ENCODE measurements at places on chromosomes 3 and 15. TPM values are rescaled to one million over a fixed set of nuclear protein-coding genes. Genes with fewer than 3 reads are reported as not detected.

- no peak for DNase-seq
Observed at GRCh38 chr3:30245858-30246622, 360.4 kb upstream of the TGFBR2 start.

GRCh38 chr3:37577697-37578096 is 284.0 kb upstream of the CTDSPL start:
- DNase-seq = no peak

DNA sequence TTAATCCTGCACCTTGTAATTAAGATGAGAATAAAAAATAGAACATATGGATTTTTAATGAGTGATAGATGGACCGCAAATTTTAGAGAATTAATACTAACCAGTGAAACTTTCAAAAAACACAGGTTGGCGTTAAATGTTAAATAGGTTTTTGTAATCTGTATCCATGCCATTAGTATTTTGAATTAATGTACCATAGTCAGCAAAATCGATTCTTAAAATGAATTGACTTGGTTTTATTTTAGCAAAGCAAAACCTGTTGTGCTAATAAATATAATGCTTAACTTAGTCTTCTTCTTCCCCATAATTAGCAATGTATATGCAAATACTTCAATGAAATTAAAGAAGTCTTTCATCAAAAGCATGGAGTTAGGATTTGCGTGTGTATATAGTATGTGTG is 63.1 kb downstream of the EPHA6 start:
- DNase-seq = no peak

GRCh38 chr3:172980849-172981248 is 160.2 kb downstream of the SPATA16 start:
- no peak for DNase-seq

DNA sequence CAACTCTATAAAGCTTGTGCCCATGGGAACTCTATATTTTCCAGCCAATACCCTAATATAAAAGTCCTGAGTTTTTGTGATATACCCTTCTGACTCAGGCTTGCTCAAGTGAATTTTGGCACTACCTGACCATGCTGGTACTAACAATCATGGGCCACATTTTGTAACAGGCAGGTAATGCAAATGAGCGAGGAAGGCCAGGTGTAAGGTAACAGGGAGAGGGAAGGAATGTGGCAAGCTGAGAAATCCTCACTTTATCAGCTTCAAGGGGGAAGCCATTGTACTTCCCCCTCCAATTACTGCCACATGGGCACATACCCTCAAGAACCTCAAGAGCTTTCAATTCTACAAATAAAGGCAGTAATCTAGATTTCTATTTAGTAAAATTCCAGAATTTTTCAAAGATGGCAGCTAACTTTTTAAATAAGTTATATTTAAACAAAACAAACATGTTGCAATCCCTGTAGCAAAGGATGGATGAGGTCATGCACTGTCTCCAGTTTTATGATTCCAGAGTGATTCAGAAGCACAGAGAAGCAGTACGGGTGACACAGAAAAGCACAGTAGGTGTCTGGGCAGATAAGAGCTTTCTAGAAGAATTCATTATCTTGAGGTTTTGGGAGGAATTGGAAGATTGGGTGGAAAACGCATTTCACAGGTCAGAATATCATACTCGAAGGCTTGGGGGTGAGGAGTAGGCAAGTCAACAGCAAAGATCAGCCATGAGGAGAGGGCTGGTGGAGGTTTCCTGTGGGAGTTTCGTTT is 87.6 kb downstream of the FOXP1 start:
- peak; percentile 79 for DNase-seq

DNA sequence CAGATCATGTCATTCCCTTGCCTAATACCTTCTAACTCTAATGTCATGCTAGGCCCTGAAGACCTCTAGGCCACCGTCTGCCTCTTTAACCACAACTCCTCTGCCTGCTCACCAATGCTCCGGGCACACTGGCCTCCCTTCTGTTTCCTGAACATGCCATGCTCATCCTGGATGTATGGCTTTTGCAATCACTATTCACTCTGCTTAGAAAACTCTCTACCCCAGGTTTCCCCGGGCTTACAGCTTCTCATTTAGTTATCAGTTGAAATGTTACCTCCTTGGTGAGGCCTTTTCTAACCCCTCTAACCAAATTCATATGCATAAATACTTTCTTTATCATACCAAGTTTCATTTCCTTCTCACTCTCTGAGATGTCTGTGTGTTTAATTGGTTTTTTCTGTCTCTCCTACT is 727.8 kb upstream of the CFAP20DC start:
- no peak for DNase-seq

DNA sequence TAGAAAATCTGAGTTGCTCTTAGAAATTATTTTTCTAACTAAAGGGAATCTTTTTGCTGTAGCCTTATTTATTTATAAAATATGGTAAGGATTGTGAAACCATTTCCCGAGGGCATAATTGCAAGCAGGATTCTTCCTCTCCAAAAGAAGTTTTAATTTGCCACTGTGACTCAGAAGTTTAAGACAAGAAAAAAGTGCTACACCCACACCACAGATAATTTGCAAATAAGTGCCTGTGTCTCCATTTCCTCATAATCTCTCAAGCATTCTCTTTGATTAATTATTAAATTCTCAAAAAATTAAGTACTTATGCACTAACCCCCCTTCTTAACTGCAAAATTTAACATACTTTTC is 43.6 kb downstream of the RASA2 start:
- DNase-seq = peak; percentile 73

GRCh38 chr15:27989427-27989826 is 109.7 kb downstream of the OCA2 start:
- DNase-seq = no peak

- peak; percentile 28 for DNase-seq
Observed at GRCh38 chr15:39587731-39588530, 7.1 kb downstream of the THBS1 start.

APBA2 gene
- 8.5 TPM for polyA plus RNA-seq

FOXB1 gene
- polyA plus RNA-seq = not detected

PPP2R3A gene
- 7.4 TPM for polyA plus RNA-seq

ARPIN gene
- 11.2 TPM for polyA plus RNA-seq
